ENCODE measurements at places on chromosomes 2 and 18. TPM values are rescaled to one million over a fixed set of nuclear protein-coding genes. Genes with fewer than 3 reads are reported as not detected.

FRZB gene
- 1.4 TPM for total RNA-seq

FAM237A gene
- total RNA-seq: not detected

UPP2 gene
- not detected for total RNA-seq

ZSWIM2 gene
- total RNA-seq: not detected

ITPRIPL1 gene
- 1.0 TPM for total RNA-seq

DUSP19 gene
- total RNA-seq: 10.8 TPM

GALNT13 gene
- total RNA-seq: not detected

ANKRD44 gene
- 7.4 TPM for total RNA-seq

SCYGR4 gene
- total RNA-seq: not detected

PIKFYVE gene
- total RNA-seq: 13.2 TPM

MROH2A gene
- total RNA-seq: not detected

Measured in Right ventricle myocardium superior (tissue), 1 donor.